A549 treated with RU486 at 1 μM for 4 hours (cell line): ENCODE measurements at places on chromosomes 4 and X. TPM values are rescaled to one million over a fixed set of nuclear protein-coding genes. Genes with fewer than 3 reads are reported as not detected.

Gene UGT2B17
- total RNA-seq, result not detected in 5 replicates

Gene CDKL2
- 0.34 to 0.93 TPM (median 0.71 TPM) in 5 replicates for total RNA-seq

Gene SPANXA2
- 0.22 TPM in 1 of 5 replicates, not detected in the others for total RNA-seq

Gene NXF2
- total RNA-seq, result not detected in 5 replicates

Gene PHKA1
- total RNA-seq, result 18.9 to 20.9 TPM (median 20.4 TPM) in 5 replicates

Gene DGKK
- 0.02 TPM in 1 of 5 replicates, not detected in the others for total RNA-seq

Gene CENPE
- 2.8 to 9.1 TPM (median 8.6 TPM) in 5 replicates for total RNA-seq

Gene LRIT3
- 0.05 to 0.10 TPM (median 0.06 TPM) in 3 of 5 replicates, not detected in the others for total RNA-seq

Gene SHOX
- not detected in 5 replicates for total RNA-seq

Gene MAGEA2B
- total RNA-seq, result 0.23 TPM in 1 of 5 replicates, not detected in the others

Gene FAM149A
- total RNA-seq, result 1.5 to 2.2 TPM (median 1.7 TPM) in 5 replicates

Gene ANAPC10
- total RNA-seq, result 11.2 to 18.4 TPM (median 12.7 TPM) in 5 replicates

Gene OTC
- total RNA-seq, result not detected in 5 replicates

Gene JCHAIN
- 0.45 to 1.4 TPM in 2 of 5 replicates, not detected in the others for total RNA-seq

Gene ZNF732
- not detected in 5 replicates for total RNA-seq

Gene S100P
- total RNA-seq, result 27.5 to 78.2 TPM (median 64.1 TPM) in 5 replicates

Gene MAGEA12
- 0.08 to 0.20 TPM (median 0.13 TPM) in 4 of 5 replicates, not detected in the other for total RNA-seq

Gene NDST3
- not detected in 5 replicates for total RNA-seq

Gene HELT
- not detected in 5 replicates for total RNA-seq

Gene PRPS2
- 36.7 to 45.7 TPM (median 43.7 TPM) in 5 replicates for total RNA-seq

Gene FAM241A
- total RNA-seq, result 0.54 to 1.4 TPM (median 1.1 TPM) in 5 replicates

Gene MBNL3
- 0.30 TPM in 1 of 5 replicates, not detected in the others for total RNA-seq

Gene DSPP
- total RNA-seq, result not detected in 5 replicates
